Cerebellar cortex (tissue), 1 donor: ENCODE measurements at places on chromosomes 4 and X.
A peak's percentile ranks its signal among the peaks of the same experiment; 100 is the strongest.

DNA sequence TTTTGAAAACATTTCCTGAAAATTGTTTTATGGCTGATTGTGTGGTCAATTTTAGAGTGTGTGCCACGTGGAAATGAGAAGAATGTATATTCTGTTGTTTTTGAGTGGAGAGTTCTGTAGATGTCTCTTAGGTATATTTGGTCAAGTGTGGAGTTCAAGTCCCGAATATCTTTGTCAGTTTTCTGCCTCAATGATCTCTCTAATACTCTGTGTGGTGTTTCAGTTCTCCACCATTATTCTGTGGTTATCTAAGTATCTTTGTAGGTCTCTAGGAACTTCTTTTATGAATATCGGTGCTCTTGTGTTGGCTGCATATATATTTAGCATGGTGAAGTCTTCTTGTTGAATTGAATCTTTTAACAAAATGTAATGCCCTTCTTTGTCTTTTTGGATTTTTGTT, 113.3 kb downstream of the LINC00632 start:
- no peak for DNase-seq

DNA sequence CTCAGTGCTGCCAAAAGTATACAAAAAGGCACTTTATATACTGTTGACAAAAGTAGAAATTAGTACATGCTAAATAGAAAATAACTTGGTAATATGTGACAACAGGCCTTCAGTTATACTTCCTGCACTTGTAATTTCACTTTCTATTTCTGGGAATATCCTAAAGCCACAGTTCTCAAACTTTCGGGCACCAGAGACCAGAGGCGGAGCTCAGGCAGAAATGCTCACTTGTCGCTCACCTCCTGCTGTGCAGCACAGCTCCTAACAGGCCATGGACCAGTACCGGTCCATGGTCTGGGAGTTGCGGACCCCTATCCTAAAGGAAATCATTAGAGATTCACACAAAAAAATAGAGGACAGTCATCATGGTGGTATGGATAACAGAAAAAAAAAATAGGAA, 25.7 kb downstream of the ACSL4 start:
- DNase-seq = no peak

DNA sequence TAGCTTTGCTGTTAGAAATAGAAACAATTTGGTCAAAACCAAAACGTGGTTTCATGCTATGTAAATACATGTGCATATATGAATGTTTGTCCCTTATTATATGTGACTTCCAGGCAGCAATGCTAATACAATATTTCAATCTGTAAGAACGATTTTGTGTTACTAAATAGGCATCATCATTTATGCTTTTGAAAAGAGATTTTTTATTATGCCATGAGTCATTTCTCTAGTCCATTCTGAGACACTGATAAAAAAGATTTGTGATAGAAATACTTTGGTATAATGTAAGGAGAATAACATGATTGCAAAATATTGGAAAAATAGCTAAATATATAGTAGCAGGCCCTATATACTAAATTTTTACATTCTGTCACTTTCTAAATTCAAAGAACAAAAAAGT, 28.9 kb downstream of the SYNPO2 start:
- DNase-seq = no peak

DNA sequence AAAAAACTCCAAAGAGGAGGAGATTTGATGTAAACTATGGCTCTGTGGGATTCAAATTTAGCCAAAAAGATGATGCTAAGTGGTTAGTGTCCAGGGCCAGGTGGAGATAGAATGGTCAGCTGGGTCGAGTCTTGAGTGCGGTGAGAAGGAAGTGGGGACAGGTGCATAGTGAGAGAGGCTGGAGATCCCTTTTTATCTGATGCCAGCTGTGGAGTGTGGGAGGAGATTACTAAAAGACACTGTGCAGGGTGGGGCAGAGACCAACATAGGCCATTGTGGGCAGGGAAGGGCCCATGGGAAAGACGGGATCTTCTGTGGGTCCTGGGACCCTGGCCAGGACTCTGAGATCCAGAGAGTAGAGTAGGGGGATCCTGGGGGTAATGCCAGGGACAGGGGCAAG, 34.6 kb upstream of the LEF1 start:
- no peak for DNase-seq

DNA sequence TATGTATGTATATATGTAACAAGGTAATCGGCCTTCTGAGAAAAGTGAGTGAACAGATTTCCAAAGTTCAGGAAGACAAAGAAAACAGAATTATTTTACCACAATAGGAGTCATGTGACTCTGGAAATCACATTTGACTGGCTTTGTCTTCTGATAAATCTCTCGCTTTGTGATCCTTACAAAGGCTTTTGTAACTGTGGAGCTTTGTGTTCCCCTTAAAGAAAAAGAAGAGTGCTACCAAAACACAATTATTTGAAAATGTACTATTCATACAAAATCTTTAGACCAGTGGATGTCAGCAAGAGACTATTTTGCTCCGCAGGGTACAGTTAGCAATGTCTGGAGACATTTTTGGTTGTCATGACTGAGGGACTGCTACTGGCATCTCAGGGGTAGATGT, 238.8 kb downstream of the LDB2 start:
- no peak for DNase-seq

DNA sequence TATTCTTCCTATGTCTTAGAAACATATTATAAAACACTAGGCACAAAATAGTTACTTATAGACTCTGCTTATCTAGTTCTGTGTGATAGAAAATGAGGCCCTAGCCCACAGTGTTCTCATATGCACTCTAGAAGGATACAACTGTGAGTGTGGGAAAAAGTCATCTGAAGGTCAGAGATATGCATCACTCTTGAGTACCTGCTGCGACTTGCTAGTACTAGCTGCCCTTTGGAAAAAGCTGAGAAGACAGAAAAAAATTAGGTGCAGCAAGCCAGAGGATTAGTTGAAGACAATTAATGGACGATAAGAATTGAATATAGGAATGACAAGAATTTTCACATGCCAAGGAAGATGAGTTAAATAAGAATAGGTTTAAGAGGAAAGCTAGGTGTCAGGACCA, 61.3 kb downstream of the MTHFD2L start:
- DNase-seq = no peak

DNA sequence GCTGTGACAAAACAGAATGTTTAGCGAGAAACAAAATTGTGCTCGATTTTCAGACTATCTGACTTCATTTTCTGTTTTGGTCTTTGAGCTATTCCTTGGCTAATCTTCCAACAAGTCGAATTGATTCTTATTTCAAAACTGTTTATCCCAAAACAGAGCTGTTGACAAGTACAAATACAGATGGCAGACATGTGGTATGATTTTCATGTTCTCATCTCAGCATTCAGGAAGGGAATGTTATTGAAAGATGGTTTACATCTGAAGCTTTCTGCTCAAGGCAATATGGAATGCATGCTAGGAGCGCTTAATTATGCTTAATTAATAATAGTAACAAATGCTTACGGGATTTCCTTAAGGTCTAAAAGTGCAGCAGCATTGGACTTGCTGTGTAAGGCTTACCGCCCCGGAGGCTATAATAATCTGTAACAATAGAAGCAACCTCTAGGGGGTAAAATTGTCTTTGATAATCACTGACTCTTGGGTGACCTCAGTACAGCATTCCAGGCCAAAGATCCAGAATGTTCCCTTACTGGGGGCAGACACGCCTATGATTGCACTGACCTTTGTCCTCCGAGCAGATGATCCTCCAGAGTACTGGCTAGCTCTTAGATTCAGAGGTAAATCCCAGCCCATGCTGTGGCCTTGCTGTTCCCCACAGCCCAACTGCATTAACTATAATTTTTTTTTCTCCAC, 16.4 kb downstream of the LSM6 start:
- DNase-seq = no peak

DNA sequence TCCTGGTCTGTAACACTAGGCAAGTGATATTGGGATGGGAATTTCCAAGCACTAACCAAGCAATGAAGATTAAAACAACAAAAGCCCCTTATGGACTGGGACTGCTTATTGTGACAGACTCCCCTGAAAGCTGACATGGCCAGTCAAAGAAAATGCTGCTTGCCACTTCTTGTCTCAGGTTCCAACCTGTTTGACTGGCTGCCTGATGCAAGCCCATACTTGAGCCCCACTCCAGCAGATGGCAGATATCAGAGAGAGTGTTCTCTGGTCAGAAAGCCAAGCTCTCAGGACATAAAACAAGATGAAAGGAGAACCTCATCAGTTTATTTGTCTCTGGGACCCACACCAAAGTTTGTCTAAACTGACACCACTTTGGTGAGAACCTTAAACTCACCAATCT, 15.5 kb upstream of the IGBP1 start:
- no peak for DNase-seq

DNA sequence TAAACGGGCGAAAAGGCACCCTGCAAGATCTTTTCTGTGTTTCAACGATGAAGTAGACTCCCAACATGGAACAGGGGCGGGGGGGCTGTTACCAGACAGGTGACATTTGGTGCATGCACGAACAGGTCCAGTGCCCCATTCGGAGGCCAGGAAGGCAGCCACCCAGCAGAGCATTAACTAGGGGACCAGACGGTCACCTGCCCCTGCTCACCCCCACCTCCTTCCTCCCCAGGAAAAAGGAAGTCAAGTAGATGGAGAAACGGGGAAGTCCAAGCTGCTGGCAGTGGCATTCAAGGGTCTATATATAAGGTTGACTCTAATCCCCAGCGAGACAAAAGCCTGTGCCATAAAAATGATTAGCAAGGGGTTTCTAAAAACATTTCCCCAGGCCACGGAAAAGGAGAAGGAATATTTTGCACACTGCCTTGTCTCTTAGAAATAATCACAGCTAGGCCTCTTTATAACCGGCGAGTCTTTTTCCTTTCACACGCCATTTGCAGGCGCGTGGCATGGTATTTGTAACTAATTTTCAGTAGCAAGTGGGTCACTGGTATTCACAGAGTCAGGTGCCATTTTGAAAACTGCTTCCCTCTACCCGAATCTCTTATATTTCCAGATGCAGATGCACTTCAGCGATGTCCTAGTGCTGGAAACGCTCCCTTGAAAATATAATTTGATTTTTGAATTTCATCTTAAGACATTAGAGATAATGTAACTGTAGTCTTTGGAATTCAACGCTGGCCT, 1.2 kb upstream of the TMSB4X start:
- DNase-seq = peak; percentile 46

DNA sequence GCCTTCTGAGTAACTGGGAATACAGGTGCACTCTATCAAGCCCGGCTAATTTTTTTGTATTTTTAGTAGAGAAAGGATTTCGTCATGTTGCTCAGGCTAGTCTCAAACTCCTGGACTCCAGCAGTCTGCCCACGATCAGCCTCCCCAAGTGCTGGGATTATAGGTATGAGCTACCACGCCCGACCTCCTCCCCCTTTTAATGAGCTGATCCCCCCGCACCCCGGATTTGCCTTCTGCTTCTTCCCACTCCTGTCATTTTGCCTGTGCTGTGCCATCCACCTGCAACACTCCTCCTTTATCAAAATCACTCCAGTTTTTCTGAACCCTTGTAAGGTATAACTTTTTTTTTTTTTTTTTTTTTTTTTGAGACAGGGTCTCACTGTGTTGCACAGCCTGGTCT, 33.4 kb downstream of the SPINK2 start:
- no peak for DNase-seq

- DNase-seq = no peak
These were observed 101.6 kb downstream of the HUWE1 start for GRCh38 chrX:53584891-53585290.

GRCh38 chr4:153497091-153497531, 31.0 kb downstream of the TMEM131L start:
- DNase-seq = no peak

DNA sequence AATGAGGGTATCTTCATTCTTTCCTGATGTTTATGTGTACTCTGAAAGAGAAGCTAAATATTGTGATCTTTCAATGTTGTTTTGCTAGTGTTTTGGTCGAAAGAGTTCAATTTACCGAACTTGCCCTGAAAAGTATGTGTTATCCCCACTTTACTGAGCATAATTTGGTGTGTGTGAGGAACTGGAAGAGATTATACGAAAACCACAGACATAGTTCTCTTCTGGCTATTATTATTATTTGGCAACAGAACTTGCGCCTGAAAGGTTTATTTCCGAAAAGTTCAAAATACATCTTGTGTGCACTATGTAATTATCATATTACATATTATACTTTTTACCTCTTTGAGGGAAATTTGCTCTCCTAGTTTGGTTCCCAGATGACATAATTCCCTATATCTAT, 232.5 kb upstream of the INTU start:
- no peak for DNase-seq

- peak; percentile 35 for DNase-seq
These were observed 848 bp downstream of the RAB9A start for GRCh38 chrX:13689741-13690211.

DNA sequence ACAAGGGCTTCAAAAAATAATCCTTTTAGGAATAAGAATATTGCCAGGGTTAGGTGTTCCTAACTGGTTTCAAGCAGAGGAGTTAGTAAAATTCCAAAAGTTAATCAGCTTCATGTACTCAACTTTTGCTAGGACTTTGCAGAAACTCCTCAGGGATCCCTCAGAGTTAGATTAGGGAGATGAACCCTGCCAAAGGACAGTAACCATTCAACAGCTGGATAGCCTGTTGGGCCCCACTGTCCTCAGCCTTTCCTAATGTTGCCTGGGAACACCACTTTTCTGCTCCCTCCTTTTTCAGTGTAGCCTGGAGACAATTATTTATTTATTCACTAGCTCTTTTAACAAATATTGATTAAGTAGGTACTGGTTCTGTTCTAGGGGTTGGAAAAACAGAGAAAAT, 53.8 kb downstream of the NFKB1 start:
- no peak for DNase-seq

DNA sequence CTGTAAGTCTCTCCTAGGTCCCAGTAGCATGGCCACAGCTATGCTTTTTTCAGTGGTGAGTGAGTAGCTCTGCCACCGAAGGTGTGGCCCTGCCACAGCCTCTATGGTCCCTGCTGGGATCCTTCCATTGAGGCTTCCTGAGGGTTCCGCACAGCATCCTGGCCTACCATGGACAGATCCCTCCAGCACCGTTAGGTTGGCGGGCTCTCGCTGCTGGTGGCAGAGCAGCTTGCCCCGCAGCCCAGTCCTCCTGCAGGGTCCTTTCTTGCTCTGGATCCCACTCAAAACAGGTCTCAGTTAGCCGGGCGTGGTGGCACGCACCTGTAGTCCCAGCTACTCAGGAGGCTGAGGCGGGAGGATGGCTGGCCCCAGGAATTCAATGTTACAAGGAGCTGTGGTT, 2.4 kb upstream of the PDZD4 start:
- no peak for DNase-seq

DNA sequence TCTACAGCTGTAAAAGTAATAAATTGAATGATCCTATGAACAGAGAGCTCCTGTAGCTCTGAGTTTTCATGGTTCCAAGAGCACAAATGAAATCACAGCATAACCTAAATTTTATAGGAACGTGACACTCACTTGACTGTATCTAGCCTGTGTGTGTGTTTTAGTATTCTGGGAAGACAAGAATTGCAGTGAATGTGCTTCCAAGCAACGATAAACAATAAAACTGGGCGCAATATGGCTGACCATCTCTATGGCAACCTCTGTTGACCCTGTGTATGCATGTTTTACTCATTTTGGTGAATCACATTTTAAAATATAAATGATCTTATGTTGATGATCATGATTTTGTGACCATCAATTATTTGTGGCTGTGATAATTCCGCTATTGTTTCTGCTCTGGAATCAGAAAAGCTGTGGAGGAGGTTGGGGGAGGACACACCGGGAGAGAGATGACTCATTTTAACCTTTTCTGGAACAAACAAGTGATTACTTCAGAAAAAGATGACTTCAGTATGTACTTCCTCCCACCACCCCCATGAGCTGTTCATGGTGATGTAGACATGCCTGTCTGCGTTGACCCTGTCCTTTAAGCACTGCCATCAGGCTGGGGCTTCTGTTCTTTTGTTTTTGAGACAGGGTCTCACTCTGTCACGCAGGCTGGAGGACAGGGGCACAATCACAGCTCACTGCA, 31.8 kb downstream of the USP11 start:
- DNase-seq = no peak
